ENCODE measurements at places on chromosomes 12 and 14. TPM values are rescaled to one million over a fixed set of nuclear protein-coding genes. Genes with fewer than 3 reads are reported as not detected.

Gene INHBC
- total RNA-seq: 0.23 TPM

GRCh38 chr12:13197526-13198143, 1.1 kb downstream of the EMP1 start:
- DNase-seq: no peak

DNA sequence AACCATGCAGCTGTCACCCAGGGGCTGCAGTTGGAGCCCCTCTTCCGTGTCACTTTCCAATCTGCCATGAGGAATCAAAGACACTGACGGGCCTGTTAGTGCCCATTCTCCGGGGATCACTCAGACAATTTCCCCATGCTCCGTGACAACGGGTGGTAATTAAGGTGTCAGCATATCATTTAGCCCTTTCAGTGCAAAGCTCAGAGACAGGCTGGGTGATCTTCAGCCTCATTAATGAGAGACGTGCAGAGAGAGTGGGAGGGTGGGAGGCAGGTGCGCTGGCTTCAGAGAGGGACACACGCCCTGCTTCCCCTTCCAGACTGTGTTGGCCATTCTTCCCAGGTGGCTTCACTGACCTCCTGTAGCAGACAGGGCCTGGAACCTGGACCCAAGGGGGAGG, 58.7 kb downstream of the MVK start:
- no peak for DNase-seq

Gene RNASE3
- not detected for total RNA-seq

GRCh38 chr12:5168148-5168547, 124.5 kb downstream of the KCNA5 start:
- DNase-seq: no peak

DNA sequence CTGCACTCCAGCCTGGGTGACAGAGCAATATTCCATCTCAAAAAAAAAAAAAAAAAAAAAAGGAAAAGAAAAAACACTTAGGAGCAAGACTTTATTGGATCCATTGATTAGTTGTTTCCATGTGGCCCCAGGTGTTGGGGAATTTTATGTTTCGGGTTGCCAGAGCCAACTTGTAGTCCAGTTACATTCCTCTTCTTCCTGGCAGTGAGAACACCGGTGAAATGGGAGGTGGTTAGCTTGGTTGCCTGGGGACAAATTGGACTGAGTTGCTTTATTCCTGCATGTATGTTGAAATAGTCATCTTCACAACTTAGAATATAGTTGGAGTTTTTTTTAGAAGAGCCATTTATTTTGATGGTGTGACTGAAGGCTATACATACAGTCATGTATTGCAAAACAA, 12.6 kb downstream of the RCOR1 start:
- DNase-seq: no peak

Measured in T-cell (primary cell).